ENCODE measurements at places on chromosomes 16 and 17. TPM values are rescaled to one million over a fixed set of nuclear protein-coding genes. Genes with fewer than 3 reads are reported as not detected.

PYY gene
- not detected for total RNA-seq

CPHXL gene
- not detected for total RNA-seq

TSPOAP1 gene
- total RNA-seq, result not detected

SEPTIN1 gene
- total RNA-seq, result 0.58 TPM

SLC12A4 gene
- total RNA-seq, result 26.3 TPM

ACSF3 gene
- total RNA-seq, result 18.4 TPM

TK1 gene
- 244 TPM for total RNA-seq

RABEP2 gene
- 9.7 TPM for total RNA-seq

All from A549 treated with CORT108297 at 1 μM for 4 hours (cell line).